Fibroblast of skin of scalp (primary cell): ENCODE measurements at places on chromosomes 3 and 15.

DNA sequence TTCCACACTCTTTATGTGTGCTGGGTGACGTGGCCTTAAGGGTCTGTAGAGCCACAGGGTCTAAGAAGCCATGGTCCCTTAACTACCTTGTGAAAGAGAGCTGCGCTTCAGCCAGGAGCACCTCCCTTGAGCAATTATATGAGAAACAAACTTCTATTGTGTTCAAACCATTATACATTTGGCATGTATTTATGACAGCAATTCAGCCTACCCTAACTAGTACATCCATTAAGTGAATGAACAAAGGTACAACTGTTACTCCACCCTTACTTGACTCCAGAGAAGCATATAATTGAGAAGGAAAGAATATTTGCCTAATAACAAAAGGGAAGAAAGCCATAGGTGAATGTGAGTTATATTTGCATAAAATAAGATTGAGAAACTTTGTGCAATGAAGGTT is 69.8 kb upstream of the BOC start:
- no peak for DNase-seq

GRCh38 chr15:22224241-22224671 is 143.9 kb downstream of the OR4M2 start:
- no peak for DNase-seq

DNA sequence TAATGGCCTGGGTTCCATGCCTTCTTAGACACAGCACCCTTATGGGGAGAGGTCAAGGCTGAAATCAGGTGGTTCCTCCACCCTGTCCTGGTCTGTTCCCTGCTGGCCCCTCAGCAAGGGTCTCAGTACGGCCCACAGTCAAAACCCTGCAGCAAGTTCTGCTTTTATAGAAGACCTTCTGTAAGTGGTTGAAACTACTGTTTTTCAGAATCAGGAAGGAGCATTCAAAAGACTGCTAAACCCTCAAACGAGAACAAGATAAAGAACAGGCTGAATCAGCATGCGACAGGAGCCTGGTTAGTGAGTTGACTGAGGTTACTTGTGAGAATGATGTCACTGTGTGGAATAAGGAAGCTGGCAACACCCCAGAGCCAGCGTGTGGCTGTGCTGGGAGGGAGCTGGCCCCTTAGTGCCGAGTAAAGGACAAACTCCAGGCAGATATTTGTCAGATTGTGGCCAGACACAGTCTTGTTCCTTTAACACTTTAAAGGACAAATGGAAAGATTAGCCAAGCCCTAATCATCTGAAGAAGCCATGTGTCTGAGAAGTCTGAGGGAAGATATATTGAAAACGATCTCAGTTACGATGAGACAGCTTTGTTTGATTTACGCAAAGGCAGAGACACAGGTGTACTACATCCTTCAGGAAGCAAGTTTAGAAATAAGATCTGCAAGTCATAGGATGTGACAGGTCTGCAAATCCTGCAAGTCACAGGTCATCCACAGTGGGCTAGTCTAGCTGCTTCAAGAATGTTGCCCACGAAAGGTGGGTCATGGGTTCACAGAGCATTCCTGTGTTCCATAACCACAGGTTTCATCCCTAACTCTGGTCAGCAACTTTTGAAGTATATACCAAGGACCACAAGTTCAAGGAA is 54.0 kb downstream of the B3GNT5 start:
- peak; percentile 62 for DNase-seq

- DNase-seq: no peak
These were observed 93.8 kb downstream of the XRN1 start for GRCh38 chr3:142354076-142354475.

GRCh38 chr15:91237445-91237844 is 137.4 kb downstream of the SV2B start:
- DNase-seq: no peak
